ENCODE measurements at places on chromosomes 1 and 21.
A peak's percentile ranks its signal among the peaks of the same experiment; 100 is the strongest.

DNA sequence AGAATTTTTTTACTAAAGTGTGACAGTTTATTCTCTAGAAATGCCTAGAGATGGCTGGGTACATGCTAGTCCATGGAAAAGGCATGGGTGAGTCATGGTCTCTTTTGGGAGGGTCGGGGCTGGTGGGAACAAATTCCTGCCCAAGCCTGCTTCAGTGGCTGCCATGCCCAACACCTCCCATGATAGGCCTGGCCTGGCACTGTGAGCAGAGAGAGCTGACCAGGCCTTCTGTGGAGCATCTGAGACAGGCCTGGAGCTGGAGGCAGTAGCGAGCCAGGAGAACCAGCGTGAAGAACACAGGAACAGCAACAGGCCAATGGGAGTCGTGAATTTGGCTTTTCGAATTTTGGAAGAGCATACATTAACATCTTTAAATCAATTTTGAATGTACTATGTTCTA lies 209.2 kb downstream of the SDCCAG8 start:
- no peak for DNase-seq

GRCh38 chr1:154519591-154519991 lies 17.4 kb upstream of the SHE start:
- DNase-seq, result no peak

GRCh38 chr1:11927866-11928592 lies 1.8 kb upstream of the KIAA2013 start:
- DNase-seq, result peak; percentile 67

DNA sequence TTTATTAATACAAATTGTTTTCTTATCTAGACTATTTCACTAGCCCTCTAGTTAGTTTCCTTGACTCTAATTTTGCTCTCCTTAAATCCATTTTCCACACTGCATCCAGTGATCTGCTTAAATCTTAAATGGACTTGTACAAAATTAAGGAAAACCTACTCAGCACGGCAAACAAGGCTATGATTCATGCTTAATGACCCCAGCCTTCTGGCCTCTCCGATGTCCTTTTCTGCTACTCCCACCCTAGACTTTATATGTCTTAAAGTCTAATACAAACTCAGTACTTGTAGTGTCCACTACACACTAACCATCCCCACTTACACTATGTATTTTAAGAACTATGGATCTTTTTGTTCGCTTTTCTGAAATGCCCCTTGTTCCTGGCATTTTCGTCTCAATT lies 2.2 kb downstream of the TMED5 start:
- peak; percentile 63 for DNase-seq

- no peak for DNase-seq
These were observed 65.1 kb upstream of the ATP1B1 start for GRCh38 chr1:169041366-169041765.

DNA sequence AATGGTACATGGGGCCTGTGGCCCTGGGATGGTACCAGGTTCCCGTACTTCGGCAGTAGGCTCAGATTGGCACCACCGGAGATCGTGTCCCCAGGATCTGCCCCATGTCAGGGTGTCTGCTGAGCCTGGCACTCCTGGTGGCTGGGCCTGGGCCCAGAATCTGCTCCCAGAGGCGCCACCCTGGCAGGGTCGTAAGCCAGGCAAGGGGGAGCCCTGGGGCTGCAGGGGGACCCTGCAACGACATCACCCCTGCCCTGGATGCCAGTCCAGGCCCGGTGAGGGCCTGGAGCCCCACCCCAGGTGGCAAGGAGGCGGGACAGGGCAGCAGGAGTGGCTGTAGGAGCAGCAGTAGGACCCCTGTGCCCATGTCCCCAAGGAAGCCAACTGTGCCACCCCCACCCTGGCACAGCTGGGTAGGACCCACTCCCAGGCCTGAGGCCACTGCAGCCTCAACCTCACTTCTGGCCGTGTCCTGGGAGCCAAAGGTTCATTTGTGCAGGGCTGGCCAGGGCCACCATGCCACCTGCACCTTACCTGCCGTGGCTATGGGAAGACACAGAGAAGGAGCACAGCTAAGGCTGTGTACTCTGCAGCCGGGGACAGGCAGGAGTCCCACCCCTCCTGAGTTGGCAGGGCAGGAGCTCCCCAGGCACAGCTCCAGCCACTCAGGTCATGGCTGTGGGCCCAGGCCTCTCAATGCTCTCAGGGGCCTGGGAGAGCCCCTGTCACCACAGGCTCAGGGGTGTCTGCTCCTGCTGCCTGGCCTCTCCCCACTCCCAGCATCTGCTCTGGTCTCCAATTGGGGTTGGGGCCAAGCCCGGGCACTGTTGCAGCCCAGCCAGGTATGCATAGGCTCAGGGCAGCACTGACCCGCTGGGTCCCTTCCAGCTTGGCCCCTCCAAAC lies 141.7 kb downstream of the EIF4G3 start:
- DNase-seq, result no peak

- no peak for DNase-seq
These were observed 31.8 kb upstream of the RBM15 start for GRCh38 chr1:110307239-110307974.

- no peak for DNase-seq
These were observed 143.5 kb downstream of the GRIK3 start for GRCh38 chr1:36890776-36891175.

DNA sequence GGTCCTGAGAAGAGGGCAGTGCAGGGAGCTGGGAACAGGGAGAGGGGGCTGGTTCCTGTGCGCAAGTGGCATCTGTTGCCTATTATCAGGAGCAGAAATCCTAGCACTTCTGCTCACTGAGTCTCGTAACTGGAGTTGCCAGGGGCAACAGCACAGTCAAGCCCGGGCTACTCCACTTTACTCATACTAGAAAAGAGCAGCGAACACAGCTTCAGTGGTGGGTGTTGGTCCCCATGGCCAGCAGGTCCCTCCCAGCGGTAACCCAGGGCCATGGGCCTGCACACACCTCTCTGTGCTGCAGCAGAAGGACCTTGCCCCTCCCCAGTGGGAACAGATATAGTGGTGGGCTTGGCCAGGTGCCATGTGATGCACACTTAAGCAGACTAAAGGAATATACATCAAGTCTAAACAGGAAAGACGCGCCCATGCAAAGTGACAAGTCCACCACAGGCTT lies 8.5 kb downstream of the PYCR2 start:
- no peak for DNase-seq

DNA sequence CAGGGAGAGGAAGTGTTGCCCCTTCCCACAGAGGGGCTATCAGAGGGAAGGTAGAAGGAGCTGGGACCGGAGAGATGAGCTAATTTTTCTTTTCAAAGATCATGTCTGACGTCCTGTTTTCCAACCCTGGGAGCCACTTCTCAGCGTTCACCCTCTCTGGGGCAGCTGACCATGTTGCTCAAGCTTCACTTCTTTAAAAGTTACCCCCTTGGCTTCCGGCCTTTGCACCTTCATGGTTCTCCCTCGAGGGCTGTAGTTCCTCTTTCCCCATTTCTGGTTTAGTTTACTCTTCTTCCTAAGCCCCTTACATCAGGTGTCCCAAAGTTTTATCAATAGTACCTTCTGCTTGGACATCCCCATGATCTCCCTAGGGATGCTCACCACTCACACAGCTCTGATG lies 23.8 kb upstream of the CSF1 start:
- no peak for DNase-seq

DNA sequence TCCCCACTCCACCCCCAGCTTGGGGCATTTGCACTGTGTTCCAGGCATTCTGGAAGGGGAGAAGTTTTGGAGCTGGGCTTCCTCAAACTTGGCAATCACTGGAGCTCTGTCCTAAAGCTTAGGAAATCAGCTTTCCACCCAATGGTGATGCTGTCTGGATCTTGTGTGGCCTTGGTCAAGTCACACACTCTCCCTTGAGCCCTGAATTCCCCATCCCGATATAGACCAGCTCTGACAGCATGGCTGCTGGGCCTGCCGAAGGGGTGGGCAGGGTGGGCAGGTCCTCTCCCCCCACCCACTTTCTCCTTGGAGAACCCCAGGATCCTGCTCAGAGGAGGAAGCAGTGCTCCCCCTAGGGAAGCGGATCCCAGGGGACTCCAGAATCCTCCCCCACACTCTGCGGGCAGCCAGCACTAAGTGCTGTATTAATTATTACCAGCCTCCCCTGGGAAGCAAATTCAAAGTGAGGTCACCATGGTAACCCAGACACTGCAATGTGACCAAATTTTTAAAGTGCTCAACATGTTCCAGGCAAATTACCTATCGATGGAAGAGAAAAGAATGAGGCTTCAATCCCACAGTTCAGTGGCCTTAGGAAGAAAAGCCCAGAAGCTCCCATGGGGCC lies 21.3 kb upstream of the LDLRAP1 start:
- DNase-seq, result no peak

- DNase-seq, result peak; percentile 84
These were observed 4.7 kb downstream of the LDLRAD2 start for GRCh38 chr1:21816602-21817302.

All from ELR (cell line).